Glomerular endothelial cell (primary cell): ENCODE measurements at places on chromosomes 2 and 18. TPM values are rescaled to one million over a fixed set of nuclear protein-coding genes. Genes with fewer than 3 reads are reported as not detected.

LRRTM4 gene
- not detected in 2 replicates for total RNA-seq

MBD5 gene
- 12.1 and 20.8 TPM in 2 replicates for total RNA-seq

- no peak for DNase-seq
Observed at GRCh38 chr2:191038241-191038725, 24.3 kb upstream of the STAT1 start.

DNA sequence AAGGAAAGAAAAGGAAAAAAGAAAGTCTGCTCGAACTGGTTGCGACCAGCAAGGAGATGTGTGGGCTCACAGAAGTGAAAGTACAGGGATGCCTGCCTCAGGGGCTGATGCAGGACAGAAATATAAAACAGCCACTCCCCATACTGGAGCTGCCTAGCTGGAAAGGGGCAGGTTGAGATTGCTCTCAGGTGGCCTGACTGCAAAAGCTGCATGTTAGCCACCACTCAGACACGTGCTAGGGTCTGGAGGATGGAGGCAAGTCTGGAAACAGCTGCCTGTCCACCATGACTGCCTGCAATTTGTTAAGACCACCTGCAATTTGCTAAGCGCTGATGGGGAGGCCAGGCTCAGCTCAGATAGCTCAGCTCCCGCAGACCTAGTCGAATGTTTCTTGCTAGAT lies 17.9 kb downstream of the B3GNT7 start:
- DNase-seq, result no peak

MAP3K19 gene
- total RNA-seq, result not detected in 2 replicates

DNA sequence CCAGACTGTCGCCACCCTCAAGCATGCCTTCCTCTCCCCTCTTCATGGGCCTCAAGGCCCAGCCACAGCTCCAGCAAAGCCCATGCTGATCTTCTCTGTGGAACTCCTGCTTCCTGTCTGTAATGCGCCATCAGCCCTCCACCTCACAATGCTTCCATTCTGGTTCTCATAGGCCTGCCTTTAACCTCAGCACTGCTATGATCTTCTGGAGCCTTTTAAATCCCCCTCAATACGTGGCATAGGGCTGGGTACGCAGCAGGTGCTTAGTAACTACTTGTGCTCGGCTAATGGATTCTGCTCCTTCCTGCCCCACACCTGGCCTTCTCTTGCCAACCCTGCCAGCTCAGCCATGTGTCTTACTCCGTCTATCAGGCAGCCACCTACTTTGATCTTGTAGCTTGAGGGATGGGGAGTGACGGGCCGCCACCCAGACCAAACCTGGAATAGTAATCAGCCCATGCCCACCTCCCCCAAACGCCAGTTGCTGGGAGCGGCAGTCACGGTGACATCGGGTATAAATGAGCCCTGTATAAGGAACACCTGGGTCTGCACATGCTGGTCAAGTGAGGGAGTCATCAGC lies 106.7 kb upstream of the MCFD2 start:
- no peak for DNase-seq

DNA sequence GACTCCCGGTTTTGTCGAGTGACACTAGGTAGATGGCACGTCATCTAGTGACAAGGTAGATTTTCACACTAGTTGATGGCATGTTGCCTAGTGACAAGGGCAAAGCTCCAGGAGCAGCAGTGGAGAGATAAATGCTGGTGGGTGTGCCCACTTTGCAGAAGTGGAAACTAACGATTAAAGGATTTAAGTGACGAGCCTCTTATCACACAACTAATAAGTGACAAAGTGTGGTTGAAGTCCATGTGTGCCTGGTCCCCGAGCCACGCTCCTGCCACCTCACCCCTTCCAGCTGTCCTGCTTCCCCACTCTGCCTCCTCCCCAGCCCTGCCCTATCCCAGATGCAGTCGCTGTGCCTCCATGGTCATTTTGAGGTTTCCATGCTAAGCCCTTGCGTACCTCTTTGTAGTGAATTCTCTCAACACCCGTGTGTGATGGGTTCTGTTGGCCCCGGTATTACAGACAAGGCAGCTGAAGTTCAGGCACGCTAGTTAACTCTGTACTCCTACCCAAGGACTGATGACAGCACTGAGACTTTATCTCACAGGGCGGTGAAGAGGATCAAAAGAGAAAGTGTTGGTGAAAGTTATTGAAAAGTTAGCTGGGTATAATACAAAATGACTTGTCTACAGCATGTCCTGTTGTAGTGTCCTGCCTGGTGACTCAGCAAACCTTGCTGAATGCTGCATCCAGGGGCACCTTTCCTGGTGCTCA lies 113.4 kb upstream of the GLI2 start:
- DNase-seq, result no peak

GRCh38 chr2:118669654-118670053 lies 177.8 kb downstream of the EN1 start:
- no peak for DNase-seq

DNA sequence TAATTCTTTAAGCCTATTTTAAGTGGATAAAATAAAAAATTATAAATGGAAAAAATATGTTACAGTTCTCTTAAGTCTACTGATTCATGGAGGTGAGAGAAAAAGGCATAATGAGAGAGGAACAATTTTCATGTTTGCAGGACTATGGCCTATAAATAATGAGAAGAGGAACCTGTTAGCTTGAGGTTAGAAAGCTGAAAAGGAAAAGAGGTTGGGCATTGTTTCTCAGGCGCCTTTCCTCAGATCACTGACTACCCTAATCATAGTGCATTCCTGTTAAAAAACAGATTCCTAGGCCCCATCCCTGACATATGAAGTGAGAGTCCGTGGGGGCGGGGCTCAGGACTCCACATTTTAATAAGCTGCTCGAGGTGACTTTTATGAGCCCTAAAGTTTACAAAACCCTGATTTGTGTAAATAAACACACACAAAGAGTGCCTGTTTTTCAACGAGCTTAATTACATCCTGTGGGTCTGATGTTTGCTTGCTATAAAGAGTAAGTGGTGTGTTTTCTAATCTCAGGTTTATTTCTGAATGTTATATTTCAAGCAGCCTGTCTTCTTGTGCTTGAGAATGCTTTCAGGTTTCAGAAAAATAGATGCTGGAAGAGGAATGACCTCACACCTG lies 335.5 kb downstream of the CLIP4 start:
- no peak for DNase-seq

DNA sequence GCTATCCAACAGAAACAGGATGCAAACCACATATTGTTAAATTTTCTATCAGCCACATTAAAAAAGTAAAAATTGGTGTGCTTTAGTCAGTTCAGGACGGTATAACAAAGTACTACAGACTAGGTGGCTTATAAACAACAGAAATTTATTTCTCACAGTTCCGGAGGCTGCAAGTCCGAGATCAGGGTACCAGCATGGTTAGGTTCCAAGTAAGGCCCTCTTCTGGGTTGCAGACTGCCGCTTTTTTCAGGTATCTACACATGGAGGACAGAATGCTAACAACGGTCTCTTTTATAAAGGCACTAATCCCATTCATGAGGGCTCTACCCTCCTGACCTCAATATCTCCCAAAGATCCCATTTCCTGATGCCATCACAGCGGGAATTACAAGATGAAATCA lies 10.5 kb downstream of the SMAD2 start:
- DNase-seq, result no peak

PLEK gene
- total RNA-seq, result 0.12 TPM in 1 of 2 replicates, not detected in the other

- DNase-seq, result no peak
Observed at GRCh38 chr2:146847846-146848245, 997.0 kb upstream of the ACVR2A start.

- DNase-seq, result no peak
Observed at GRCh38 chr2:164287056-164287455, 334.2 kb downstream of the GRB14 start.

DNA sequence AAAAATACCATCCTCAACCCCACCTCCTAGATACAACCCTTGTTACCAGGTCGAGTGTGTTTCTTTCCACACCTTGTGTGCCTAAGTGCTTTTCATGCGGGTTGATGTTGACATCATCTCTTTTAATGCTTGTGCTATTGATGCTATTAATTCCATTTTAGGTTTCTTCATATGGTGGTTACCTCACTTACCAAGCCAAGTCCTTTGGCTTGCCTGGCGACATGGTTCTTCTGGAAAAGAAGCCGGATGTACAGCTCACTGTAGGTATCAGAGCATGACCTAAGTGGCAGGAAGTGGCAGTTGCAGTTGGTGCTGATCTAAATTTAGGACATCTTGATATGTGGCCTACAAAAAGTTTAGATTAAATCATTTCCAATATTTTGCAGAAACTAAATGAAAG lies 149.9 kb upstream of the TTC39C start:
- no peak for DNase-seq

CYTIP gene
- total RNA-seq, result 0.82 and 3.6 TPM in 2 replicates
